Neural crest cell (in vitro differentiated cells): ENCODE measurements at places on chromosomes 2 and 18.

GRCh38 chr2:133426791-133427190 lies 141.5 kb downstream of the NCKAP5 start:
- no peak for DNase-seq

GRCh38 chr18:5144629-5145028 lies 52.4 kb downstream of the AKAIN1 start:
- DNase-seq: no peak

GRCh38 chr2:57849843-57850242 lies 196.8 kb upstream of the VRK2 start:
- DNase-seq: no peak

DNA sequence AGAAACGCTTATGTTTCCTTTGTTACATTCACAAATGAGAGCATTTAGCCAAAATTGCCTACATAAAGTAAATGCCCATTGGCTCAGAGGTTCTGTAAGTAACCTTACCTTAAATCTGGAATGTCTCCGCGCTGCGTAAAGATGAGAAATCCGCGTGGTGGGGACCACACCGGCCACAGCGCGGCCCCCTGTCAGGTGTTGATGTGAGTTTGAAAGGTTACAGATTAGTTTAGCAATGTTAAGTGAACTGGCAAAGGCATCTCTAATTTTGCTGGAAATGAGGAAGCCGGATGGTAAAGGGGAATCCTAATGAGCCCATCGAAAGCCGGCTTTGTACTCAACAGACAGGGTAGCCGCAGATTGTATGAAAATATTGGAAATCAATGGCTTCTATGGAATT lies 11.8 kb downstream of the SALL3 start:
- DNase-seq: no peak

DNA sequence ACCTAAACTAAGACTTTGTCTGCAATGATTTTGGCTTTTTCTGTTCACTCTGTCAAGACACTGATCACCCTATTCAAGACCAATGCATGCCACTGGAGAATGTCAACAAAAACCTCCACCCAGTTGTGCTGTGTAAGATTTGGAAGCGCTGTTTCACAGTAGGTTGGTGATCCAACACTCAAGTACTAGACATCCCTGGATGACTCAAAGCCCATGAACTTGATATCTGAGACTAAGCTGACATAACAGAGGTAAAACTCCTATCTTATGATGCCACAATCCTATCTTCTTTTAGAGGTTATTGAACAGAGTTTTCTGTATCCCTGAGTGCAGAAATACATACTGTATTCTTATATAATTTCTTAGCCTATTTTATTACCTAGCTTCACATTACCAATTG lies 251.3 kb upstream of the ETAA1 start:
- no peak for DNase-seq

- DNase-seq: no peak
Observed at GRCh38 chr18:46628206-46628605, 28.8 kb downstream of the LOXHD1 start.

GRCh38 chr18:24986666-24987302 lies 365.2 kb downstream of the ZNF521 start:
- DNase-seq: no peak

DNA sequence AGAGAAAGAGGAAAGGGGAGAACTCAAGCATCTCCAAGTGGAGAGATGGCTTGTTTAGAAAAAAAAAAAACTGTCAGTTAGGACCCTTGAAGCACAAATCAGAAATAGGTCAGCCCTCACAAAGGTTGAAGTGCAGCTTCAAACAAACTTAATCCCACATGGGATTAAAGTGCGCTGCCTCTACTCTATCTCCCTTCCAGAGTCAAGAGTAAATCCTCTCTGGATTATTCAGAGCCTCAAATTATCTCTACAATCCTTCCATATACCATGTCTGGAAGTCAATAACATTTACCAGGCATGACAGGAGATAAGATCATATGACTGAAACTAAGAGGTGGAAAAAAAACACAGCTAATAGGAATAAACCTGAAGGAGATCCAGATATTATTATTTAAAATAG lies 69.8 kb downstream of the SMAD7 start:
- no peak for DNase-seq

DNA sequence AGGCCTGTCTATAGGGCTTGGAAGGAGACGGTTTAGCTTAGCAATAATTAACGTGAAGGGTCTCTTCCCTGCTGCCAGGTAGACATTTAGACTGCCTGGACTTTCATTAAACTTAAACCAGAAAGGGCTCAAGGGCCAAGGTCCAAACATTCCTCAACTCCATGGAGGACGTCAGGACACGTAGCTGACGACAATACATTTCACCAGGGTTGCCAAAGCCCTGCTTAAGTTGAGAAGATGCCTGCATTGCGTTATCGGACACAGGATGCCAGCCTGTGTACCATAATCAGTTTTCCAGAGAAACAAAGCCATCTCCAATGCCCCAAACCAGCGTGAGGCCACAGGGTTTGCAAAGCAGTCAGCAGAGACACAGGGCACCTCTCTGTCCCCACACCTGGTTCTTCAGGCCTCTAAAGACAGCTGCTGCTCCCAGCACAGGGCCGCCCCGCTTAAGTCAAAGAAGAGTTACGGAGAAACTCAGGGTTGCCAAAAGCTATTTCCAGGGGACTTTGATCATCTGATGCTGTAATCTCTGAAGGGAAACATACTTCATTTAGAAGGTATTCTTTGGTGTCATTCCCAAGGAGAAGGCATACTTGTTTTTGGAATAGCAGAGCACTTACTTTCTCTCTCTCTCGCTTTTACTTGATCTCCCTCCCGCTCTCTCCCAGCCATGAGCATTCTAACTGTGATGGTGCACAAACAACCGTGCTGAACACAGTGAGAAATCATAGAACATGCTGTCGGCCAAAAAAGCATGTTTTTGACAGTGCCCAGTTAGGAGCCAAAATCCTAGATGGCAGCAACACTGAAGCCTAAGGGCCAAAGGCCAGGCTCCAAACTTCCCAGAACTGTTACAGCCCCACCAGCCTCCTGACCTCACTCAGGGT lies 46.0 kb downstream of the TTC32 start:
- DNase-seq: no peak

- no peak for DNase-seq
Observed at GRCh38 chr18:24300703-24301102, 96.9 kb downstream of the OSBPL1A start.

DNA sequence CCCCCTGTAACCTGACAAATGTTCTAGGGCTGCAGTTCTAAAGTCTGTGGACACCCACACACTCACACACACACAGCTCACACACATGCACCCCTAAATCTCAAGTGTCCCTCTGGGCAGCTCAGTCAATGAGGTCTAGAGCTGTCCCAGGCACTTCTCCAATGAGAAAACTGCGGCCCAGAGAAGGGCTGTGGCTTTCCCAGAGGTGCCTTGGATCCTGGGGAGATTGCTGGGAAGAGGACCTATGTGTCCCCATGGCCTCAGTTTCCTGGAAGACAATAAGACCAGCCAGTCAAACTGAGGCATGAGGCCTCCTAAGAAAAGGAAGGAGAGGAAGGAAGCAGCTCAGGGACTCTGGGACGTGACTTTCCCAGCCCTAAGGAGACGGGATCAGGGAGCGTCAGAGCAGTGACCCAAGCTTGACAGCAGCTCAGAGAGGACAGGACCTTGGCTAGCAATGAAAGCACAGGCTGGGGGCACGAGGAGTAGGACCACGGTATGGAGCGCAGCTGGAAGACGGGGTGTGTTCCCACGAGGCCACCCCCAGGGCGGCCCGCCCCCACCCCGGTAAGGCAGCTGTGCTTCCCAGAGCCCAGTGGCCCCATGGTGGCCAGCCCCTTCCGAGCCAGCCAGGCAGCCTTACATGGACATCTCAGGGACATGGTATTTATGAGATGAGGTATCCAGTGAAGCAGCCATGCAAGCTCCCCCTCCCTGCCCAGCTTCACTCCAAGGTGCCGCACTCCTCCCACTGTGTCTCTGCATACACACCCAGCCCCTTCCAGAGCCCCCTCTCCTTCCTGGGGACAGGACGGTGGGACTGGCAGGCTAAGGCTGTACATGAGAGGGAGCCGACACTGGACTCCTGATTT lies 46.0 kb downstream of the TNS1 start:
- no peak for DNase-seq

DNA sequence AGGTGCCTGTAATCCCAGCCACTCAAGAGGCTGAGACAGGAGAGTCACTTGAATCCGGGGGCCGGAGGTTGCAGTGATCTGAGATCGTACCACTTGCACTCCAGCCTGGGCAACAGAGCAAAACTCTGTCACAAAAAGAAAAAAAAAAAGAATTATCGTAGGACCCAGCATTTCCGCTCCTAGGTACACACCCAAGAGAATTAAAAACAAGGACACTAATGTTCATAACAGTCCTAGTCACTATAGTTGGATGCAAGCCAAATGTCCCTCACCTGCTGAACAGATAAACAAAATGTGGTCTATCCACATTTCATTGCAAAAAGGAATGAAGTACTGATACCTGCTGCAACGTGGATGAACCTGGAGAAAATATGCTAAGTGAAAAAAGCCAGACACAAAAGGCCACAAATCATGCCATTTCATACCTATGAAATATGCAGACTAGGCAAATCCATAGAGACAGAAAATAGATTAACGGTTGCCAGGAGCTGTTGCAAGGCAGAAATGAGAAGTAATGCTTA lies 21.2 kb downstream of the ADRA2B start:
- no peak for DNase-seq

DNA sequence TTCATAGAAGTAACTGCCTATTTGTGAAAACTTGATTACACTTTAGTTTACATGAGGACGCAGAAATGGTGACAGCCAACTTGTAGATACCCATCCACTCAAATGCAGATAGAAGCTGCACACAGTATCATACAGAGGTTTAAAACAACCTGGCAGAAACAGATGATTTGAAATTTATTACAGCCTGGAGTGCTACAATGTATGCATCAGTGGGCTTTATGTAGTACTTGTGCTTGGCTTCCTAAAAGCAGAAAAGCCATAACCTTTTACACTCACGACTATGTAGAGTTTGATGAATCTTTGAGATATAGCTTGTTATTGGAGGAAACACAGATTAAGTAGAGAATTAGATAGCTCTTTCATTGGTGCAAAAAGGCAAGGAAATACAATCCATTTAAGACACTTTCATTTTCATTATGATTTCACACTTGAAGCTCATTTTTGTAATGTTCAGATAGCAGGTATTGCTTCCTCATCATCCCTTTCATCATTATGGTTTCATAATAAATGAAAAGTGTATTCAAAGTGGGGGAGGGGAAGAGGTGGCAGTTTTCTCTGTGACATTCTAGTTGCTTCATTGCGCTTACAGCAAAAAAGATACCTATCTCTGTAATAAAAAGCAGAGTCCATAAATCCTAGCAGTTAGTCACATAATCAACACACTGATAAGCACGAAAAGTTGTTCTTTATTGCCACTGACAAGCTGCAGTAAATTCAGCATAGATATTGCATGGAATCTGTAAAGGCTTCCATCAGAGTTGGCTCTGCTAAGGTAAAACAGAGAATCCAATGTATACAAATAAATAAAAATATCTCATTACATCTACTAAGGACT lies 789.8 kb upstream of the FSHR start:
- DNase-seq: no peak
